ENCODE measurements at places on chromosomes 5 and 9. TPM values are rescaled to one million over a fixed set of nuclear protein-coding genes. Genes with fewer than 3 reads are reported as not detected.

DNA sequence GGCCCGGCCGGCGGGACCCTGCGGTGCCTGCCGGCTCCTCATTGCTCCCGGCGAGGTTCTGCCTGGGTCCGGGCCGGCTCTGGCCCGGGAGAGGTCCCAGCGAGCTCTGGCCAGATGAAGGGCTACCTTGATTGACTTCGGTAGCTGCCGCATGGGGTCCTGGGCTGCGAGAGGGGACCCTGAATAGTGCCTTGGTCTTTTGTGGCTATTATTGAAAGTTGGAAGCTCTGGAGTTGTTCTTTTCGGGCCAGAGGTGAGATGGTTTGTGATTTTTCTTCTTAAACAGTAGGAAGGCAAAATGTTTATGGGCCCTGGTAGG, 635 bp downstream of the NAA35 start:
- DNase-seq = no peak

Gene EIF4E1B
- not detected for total RNA-seq

GRCh38 chr9:99019510-99020331, 76.0 kb downstream of the COL15A1 start:
- no peak for DNase-seq

Gene GBGT1
- 5.2 TPM for total RNA-seq

- DNase-seq = no peak
Observed at GRCh38 chr5:143562935-143563334, 159.4 kb upstream of the NR3C1 start.

Gene NUDT12
- not detected for total RNA-seq

Gene MEGF10
- not detected for total RNA-seq

DNA sequence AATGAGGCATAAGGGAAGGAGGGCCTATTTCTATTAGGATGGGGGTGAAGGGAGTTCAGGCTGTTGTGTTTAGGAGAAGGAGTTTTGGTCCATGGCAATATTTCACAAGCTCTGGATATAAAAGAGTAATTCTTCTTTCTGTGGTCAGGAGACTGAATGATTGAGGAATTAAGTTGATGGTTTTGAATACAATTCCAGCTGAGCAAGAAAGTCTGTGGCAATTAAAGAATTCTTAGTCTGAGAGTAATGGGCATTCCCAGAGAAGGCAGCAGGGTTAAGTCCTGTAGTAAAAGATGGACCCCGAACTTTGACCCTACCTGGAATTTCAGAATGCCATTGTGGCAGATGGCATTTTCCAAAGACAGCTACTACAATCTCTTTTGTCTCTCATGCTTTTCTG, 202.6 kb downstream of the TLE4 start:
- DNase-seq = no peak

Gene STK32A
- not detected for total RNA-seq

DNA sequence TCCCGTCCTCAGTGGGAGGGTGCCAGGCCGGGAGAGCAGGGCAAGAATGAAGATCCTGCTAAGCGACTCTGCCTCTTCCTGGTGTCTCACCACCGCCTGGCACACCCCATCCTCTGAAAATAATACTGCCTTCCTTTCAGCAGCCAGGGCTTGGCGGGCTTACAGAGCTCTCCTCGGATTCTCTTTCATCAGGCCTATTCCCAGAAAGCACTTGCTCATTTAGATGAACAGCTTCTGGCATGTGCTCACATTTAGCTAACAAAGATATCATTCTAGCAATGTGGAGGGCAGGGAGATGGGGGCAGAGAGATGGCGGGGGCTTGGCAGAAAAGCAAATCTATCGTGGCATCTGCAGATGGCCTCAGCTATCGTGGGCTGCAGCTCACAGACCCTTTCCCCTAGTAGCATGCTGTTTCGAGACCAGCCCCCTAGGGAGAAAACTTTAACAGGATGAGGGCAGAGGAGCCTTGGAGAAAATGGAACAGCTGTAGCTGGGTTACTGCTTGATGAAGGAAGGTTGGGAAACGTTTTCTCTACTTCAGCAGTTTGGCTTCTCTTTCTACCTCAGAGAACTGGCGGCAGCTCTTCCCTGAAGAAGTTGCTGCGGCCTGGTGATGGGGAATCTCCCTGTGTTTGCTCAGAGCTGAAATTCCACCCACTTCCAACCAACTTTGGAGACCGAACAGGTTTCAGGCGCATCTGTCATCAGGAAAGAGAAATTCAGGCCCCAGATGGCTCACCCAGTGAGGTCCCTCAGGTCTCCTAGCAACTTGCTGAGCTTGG, 102.1 kb downstream of the TMEM174 start:
- DNase-seq = no peak

Gene KIAA1958
- total RNA-seq = 44.7 TPM

DNA sequence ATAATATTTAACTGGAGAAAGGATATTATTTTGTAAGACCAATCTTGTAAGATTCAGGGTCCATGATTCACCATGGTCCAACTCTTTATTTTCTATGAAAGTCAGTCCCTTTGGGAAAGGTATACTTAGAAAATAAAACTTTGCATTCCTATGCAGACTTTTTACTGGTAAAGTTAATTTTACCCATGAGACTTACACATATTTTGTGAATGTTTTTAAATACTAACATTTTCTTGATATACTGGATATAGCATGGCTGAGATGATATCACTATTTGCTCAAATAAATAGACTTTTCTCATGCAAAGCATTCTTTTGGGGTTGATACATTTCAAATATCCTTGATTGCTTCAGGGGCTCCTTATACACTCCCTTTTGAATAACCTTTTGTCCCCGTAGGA, 512.1 kb downstream of the MAN2A1 start:
- no peak for DNase-seq

DNA sequence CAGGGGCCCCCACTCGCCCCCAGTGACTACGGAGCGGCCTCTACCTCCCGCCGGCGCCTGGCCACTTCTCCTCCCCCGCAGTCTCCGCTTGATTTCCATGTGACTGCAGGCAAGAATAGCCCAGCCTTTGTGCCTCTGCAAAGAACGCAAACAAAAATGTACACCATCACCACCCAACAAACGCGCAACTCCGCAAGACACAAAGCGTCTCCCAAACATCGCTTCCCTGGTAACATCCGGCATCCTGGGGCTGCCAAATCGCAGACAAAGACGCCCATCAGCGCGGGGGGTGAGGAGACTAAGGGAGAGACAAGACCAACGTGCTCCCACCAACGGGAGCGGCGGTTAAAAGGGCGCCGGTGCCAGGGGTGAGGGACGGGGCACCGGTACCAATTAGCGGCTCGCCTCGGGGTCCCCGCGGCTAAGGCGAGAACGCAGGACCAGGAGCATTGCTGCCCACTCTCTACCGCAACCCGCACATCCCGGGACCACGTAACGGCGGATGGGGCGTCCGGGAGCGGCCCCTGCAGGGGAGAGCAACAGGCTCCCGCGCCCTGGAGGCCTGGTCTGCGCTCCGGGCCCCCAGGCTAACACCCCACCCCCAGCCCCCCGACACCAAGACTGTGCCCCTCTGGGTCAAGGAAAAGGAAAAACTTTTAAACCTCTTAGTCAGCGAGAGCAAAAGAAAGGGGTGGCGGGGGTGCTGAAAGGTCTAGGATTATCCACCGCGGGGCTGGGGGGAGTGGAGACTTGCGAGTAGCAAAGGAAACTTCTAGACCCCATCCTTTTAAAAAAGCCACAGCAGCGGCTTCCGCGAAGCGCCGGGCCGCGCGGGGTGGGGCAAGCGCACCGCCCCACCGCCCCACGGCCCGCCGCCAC, 885 bp downstream of the MPDZ start:
- no peak for DNase-seq

Gene BTNL8
- total RNA-seq = not detected

- no peak for DNase-seq
Observed at GRCh38 chr9:89498852-89499480, 1.1 kb upstream of the SEMA4D start.

DNA sequence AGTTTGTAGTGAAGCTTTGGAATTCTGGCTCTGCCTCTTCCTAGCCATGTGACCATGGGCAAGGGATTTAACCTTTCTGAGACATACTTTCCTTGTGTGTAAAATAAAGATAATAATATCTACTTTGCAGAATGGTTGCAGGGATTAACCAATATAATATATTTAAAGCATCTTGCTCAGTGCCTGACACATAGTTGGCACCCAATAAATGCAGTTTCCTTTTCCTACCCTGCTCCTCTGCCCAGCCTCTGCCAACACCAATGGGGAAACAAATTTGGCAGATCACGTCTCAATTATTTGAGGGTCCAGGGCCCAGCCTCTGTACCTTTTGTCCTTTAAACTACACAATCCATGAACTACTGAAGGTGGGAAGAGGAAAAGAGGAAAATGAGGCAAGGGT, 91.1 kb downstream of the NRG2 start:
- DNase-seq = no peak

DNA sequence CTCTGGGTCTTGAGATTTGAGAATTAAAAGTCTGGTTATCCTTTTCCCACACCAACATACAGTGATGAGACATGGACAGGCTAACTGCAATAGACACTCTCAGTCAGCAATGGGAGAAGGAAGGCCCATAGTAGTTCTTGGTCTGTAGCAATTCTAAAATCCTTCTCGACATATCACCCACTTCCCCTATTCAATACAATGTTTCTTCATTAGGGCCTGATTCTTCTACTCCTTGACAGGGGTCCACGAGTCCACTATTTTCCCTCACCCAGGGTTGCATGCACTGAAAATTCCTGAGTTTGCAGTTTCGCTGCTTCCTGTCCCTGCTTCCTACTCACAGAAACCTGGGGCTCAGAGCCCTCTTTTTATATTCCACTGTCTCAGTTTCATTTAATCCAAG, 402.8 kb downstream of the MAT2B start:
- no peak for DNase-seq

Gene HCN1
- not detected for total RNA-seq

Gene CKMT2
- total RNA-seq = not detected

GRCh38 chr9:7388755-7389154, 410.8 kb downstream of the DMAC1 start:
- DNase-seq = no peak

DNA sequence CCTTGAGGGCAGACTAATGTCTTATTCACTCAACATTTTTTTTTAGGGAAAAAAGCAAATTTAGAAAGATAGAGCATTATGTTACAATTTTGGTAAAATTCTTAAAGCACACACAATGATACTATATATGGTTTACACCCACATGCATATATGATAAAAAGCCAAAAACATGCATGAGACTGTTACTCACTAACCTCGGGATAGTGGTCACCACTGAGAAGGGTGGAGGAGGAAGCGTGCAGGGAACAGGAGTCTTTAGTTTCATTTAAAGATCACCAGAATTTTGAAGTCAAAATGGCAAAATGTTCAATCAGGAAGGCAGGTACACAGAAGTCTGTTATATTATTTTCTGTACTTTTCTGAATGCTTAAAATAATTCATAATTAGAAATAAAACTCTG, 9.2 kb downstream of the ARL15 start:
- DNase-seq = no peak

Gene BSPRY
- total RNA-seq = not detected

DNA sequence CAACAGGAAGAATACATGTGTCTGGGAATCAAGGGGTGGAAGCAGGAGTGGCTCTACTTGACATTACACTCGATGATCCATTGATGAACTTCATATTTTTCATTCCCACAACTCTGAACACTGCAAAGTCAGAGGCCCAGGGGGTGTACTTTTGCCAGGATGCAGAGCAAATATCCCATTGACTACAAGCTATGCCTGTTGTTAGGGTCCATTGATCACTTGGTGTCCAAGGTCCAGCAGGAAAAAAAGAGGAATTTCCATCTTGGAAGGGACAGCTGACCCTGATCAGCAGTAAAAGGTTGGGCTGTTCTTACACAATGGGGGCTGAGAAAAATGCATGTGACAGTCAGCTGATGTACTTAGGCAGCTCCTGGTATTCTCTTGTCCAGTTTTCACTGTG, 118.5 kb upstream of the MAP1B start:
- no peak for DNase-seq

Gene LRRTM2
- not detected for total RNA-seq

- DNase-seq = no peak
Observed at GRCh38 chr5:122118356-122118948, 10.9 kb upstream of the ZNF474 start.

Gene ARID3C
- total RNA-seq = 0.48 TPM

Gene BTNL9
- total RNA-seq = not detected

DNA sequence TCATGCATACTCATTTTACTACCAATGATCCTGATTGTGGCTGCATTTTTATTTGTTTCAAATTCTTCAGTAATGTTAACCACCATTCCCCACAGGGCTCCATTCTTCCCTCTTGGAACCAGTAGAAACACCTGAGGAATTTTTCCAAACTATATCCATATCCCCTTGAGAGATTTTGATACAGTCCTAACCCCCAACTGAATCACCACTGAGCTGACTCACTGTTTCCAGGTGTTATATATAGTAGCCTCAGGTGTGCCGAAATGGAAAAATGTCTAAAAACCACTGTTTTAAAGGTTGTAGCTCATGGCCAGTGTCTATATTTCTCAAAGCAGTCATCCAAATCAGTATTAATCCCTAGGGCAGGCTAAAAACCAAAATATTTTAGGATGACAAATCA, 85.2 kb downstream of the MRPS27 start:
- no peak for DNase-seq

DNA sequence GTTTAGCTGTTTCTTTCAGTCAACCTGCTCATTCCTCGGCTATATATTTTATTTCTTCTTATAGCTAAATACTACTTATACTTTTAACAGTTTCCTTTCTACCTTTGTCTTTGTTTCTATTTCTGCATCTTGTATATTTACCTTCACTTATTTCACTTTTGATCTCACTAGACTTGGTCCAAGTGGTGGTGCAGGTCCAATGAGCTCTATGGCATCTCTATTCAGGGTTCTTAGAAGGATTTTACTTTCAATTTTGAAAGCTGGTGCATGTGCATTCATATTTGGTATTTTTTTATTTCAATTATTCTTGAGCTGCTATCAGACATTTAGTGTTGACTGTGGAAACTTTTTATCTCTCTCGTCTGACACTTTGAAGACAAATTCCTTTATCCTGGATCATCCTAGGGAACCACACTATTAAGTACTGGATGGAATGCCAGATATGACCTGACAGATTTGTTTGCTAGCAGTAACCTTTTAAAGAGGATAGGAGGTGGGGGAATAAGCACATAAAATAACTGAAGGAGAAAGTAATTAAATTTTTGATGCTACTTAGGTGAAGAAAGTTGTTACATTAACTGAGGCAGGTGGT, 123.1 kb upstream of the PJA2 start:
- no peak for DNase-seq

- DNase-seq = no peak
Observed at GRCh38 chr9:116541402-116541801, 145.7 kb upstream of the TRIM32 start.

DNA sequence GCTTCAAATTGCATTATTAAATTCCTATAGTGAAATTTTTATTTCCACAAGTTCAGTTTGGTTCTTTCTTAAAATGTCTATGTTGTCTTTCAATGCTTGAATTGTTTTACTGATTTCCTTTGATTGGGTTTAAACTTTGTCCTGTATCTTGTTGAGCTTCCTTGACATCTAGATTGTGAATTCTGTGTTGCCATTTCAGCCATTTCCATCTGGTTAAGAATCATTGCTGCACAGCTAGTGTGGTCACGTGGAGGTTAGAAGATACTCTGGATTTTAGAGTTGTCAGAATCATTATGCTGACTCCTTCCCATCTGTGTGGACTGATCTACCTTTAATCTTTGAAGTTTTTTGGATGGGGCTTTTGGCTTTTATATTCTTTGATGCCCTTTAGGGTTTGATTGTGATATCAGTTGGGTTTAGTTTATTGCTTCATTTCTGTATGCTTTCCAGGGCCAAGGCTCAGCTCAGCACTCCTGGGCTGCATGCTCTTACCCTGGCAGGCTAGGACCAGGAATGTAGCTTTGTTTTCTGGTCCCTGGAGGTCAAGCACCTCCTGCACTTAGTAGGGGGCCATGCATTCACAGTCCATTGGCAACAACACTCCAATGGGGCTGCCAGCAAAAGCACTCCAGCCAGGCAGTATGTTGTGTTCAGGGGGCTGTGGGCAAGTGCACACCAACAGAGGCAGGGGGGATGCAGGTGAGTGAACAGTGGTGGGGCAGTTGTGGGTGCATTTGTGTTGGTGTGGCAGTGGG, 141.4 kb downstream of the PRR16 start:
- DNase-seq = no peak

Gene RMI1
- 14.9 TPM for total RNA-seq
